ENCODE measurements at places on chromosomes 3 and 15.

GRCh38 chr3:76474632-76475031 is 565.3 kb upstream of the ROBO2 start:
- no peak for DNase-seq

DNA sequence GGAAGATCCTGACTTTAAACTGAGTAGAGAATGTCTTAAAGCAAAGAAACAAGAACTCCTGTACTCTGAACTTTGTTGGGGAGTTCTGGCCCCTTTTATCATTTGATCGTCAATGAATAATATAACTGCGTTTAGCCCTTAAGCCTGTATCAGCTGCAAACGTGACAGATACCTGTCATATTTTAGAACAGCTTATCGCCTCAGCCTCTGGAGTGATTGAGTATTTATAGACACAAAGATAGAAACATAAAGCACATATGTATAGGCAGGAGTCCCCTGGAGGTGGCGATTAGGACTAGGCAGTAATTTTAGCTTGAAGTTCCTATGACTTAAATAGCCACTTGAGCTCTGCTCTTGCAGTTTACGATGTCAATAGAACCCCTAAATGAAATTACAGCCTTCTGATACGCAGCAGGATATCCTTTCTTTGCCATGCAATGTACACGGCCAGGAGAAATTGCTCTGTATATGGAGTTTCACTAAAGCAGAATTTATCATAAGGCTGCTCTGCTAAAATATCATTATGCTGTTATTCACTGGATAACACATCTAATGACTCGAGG is 321.8 kb downstream of the TIGIT start:
- no peak for DNase-seq

GRCh38 chr15:50944672-50945071 is 36.2 kb downstream of the AP4E1 start:
- no peak for DNase-seq

DNA sequence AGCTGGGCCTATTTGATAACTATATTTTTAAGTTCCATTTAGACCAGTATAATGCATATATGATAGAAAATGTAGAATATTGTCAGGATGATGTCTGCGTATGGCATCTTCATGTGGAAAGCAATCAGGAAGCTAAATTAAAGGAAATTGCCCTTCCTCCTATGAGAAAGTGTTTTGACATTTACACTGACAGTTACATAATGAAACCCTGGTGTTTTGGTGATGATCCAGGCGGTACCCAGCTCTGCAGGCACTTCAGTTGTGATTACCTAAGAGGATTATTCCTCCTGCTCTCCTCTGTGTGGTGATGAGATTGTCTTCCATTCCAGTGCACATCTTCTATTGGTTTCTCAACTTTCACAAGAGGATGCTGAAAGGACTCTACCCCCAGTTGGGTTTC is 126.5 kb upstream of the MITF start:
- no peak for DNase-seq

- no peak for DNase-seq
These were observed 1.4 kb upstream of the ROBO2 start for GRCh38 chr3:77038468-77038929.

- DNase-seq: no peak
These were observed at the start of gene DLL4 for GRCh38 chr15:40928821-40929659. TSS of gene DLL4 (plus strand) at chr15:40929340. CDS start at chr15:40929669, 329 bp downstream.

- no peak for DNase-seq
These were observed 506.4 kb upstream of the THBS1 start for GRCh38 chr15:39074341-39074985.

- DNase-seq: no peak
These were observed 47.6 kb upstream of the MED12L start for GRCh38 chr3:151037746-151038477.

DNA sequence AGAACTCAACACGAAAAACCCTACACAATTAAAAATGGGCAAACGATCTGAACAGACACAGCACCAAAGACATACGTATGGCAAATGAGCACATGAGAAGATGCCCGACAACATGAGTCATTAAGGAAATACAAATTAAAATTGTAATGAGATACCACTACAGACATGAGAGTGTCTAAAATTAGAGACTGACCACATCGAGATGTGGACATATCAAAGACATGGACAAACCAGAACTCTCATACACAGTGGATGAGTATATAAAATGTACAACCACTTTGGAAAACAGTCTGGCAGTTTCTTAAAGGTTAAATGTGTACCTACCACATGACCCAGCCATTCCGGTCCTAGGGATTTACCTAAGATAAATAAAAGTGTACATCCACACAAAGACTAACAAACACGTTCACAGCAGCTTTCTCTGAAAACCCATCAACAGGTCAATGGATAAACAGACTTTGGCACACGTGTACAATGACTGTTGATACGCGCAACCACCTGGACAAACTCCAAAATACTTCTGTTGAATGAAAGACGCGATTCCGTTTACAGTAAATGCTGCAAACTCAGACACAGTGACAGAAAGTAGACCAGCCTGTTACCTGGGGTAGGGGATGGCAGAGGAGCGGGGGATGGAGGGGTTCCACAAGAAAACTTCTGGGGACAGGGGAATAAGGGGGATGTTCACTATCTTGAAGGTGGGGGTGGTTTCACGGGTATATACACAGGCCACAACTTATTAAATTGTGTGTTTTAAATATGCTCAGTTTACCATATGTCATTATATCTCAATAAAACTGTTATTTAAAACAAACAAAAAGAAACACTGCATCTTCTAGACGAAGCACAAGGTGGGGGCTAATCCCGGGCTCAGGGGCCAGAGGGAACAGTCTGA is 2.1 kb downstream of the TNK2 start:
- DNase-seq: no peak

GRCh38 chr3:46860810-46861604 is 2.2 kb downstream of the MYL3 start:
- DNase-seq: no peak

GRCh38 chr15:89201465-89202005 is 19.8 kb downstream of the RLBP1 start:
- DNase-seq: no peak

GRCh38 chr15:70235347-70235746 is 137.6 kb upstream of the TLE3 start:
- no peak for DNase-seq

DNA sequence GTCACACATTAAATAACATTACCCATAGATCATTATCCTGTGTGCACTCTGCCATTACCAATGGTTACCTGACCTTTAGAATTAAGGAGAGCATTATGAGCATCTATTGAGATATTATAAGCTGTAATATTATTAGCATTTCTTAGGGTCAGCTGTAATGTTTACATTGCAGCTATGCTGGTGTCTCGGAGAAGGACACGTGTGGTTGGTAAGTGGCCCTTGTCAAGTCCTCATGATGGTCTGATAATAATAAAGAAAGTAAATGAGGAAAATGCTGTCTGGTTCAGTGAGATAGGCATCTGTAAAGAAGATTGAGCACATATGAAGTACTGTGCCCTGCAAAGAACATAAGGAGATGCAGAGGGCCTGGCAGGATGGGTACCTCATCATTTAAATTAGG is 71.7 kb upstream of the ARL6 start:
- DNase-seq: no peak

DNA sequence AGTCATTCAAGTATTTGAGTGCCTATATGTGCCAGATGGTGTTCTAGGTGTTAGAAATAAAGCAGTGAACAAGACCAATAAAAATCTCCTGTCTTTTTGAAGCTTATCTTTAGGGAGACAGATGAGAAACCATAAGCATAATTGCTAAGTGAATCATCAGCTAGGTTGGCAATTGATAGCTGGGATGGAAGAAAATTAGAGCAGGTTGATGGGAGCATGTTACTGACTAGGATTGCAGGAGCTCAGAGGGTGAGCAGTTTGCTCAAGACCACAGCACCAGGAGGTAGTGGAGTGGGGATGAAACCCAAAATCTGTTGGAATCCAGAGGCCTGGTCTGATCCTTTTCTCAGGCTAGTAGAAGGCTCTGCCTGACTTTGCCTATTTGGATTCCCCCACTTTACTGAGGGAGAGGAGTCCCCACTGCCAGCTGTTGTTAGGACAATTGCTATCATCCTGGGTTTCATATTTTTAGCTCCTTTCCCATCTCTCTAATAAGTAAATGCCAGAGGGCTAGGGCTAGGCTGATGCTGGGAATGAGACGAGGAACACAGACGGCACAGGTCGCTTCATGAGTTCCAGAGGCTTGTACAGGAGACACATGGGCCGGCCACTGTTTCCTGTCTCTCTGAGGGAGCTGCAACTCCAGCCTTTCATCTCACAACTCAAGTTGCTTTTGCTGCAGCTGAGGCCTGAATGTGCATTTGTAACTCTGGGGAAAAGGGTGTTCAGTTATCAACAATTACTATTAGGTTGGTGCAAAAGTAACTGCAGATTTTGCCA is 102.9 kb downstream of the CACNA1D start:
- DNase-seq: no peak

DNA sequence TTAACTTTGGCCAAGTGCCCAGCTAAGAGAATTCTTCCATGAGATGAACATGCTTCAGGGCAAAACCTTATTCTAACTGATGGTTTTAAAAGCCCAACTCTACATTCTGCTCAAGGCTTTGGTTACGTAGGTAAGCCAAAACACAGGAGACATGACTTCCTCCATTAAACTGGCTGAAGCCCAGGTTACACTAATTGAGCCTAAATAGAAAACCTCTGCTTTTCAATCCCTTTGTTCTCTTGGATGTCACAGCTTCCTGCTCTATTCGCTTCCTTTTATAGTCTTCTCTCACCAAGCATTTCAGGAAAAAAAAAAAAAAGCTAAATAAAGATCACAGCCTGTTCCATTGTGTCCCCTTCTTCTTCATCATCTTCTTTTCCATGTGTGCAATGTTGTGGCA is 420.4 kb downstream of the TIGIT start:
- no peak for DNase-seq

DNA sequence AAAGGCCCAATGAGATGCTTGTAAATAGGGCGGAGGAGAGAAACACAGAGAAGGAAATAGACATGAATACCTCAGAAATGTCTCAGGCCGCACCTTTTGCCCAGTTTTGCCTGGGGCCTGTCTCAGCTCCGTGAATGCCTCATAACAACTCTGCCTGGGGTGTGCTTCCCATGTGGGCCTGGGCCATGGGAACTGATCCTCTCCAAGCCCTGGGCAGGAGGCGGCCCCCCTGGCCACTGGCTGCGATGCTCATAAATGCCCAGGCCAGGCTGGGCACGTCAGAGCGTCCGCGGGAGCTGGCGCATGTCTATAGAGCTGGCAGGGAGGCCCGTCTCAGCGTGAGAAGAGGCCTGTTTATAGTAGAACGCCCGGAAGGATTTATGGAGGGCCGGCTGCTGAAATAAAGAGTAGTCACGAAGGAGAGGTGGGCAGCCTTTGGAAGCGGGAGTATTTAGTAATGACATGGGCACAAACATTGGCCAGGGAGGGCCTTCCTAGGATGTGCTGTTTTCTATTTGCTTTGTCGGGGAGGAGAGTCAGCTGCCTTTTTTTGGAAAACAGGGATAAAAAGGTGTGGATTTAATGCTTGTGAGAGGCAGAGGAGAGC is 85.9 kb upstream of the IGF1R start:
- no peak for DNase-seq

DNA sequence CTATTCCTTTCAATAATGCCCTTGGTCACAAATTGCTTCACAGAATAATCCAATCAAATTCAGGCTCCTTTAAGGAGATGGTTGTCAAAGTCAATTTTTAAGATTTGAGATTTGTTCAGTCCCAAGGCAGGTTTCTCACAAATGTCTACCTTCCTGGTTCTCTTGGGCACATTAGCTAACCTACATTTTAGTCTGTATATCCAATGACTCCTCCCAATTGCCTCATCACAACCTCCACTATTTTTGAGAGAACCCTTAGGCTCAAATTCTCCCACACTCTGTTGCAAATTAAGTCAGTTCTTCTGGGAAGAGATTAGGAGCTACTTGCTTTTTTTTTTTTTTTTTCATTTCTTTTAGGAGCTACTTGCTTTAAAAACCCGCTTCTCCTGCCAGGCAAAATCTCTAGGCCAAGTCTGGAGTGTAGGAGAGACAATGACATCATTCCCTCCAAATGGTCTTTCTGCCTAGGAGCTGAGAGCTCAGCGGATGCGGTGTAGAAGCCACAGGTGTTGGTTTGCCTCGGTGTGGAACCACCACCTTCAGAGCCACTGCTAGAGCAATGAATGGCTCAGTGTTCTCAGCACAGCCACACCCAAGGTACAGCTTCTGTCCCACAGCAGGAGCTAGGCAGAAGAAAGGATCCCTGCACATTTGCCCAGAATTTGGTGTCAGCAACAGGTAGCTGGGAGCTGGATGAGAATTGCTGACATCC is 10.0 kb upstream of the INO80 start:
- no peak for DNase-seq

DNA sequence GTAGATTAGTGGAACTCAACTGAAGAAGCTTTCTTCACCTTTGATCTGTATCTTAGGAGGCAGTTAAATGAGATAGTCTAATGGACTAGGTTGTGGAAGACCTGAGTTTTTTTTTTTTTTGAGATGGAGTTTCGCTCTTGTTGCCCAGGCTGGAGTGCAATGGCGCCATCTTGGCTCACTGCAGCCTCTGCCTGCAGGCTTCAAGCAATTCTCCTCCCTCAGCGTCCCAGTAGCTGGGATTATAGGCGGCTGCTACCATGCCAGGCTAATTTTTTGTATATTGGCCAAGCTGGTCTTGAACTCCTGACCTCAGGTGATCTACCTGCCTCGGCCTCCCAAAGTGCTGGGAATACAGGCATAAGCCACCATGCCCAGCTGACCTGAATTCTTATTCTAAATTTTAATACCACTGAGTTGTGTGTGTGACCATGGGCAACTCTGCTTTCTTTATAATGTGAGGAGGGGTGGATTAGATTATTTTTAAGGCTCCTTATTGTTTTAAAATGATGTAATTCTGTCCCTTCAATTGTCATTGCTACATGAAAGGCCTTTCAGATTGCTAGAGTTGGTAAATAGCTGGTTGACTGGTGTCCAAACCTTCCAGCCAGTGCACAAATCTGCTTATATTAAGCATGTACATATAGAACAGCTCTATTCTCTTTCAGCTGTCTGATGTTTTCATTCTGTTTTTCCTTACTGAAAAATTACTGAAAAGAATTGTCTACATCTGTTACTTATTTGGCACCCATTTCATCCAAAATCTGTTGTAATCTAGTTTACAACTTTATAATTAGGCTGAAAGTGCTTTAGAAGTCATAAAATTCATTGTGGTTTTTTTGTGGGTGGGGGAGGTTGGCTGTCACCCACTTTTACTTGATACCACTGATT is 2.3 kb downstream of the LNP1 start:
- DNase-seq: no peak

- DNase-seq: no peak
These were observed 98.6 kb upstream of the ETV5 start for GRCh38 chr3:186207515-186207914.

DNA sequence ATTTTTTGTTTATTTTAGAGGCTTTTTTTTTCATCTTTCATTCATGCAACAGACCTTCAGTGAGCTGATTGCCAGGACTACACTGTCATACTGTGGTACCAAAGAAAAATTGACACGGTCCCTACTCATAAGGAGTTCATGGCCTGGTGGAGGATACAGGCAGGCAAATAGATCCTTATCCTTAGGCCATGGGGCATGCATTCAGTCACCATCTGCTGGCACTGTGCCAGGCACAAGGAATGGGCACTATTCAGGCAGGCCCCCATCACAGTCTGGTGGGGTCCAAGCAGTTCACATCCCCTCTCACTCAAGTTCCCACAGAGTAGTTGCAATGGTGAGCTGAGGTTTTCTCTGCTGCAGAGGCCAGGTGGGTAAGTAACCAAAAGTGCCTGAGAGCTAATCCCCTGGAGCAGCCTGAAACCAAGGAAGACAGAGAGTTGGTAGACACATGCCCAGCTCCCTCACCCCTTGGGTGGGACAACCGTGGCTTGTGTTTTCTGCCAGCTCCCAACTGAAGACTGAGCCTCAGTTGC is 17.3 kb downstream of the CISH start:
- no peak for DNase-seq

- no peak for DNase-seq
These were observed 300.7 kb upstream of the SATB1 start for GRCh38 chr3:18725668-18726407.

- no peak for DNase-seq
These were observed 221.5 kb downstream of the ULK4 start for GRCh38 chr3:41740374-41740886.
